ENCODE measurements at places on chromosomes 3 and 15.
A peak's percentile ranks its signal among the peaks of the same experiment; 100 is the strongest.

GRCh38 chr3:105862217-105862616, 6.6 kb downstream of the CBLB start:
- no peak for DNase-seq

DNA sequence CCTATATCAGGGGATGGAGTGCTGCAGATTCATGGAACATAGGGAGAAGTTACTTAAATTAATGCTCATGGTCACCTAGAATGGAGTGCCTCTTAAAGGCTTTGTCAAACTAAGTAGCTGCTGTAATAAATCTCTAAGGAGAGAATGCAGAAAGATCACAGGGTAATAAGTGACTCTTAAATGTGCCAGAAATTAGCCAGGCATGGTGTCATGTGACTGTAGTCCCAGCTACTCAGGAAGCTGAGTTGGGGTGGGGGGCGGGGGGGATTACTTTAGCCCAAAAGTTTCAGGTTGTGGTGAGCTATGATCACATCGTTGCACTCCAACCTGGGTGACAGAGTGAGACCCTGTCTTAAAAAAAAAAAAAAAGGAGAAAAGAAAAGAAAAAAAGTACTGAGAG, 90.9 kb upstream of the ASB14 start:
- DNase-seq: no peak

GRCh38 chr15:50390554-50391264, 33.5 kb upstream of the USP8 start:
- peak; percentile 6 for DNase-seq

- no peak for DNase-seq
Observed at GRCh38 chr3:45599984-45600650, 5.6 kb downstream of the LIMD1 start.

- DNase-seq: peak; percentile 65
Observed at GRCh38 chr15:31128919-31129768, 27.6 kb upstream of the TRPM1 start.

Data from pons (tissue), 1 donor.